SJSA1 (cell line): ENCODE measurements at places on chromosomes 11 and 22.

GRCh38 chr11:110356762-110357671, 60.6 kb upstream of the RDX start:
- DNase-seq, result peak; percentile 81

DNA sequence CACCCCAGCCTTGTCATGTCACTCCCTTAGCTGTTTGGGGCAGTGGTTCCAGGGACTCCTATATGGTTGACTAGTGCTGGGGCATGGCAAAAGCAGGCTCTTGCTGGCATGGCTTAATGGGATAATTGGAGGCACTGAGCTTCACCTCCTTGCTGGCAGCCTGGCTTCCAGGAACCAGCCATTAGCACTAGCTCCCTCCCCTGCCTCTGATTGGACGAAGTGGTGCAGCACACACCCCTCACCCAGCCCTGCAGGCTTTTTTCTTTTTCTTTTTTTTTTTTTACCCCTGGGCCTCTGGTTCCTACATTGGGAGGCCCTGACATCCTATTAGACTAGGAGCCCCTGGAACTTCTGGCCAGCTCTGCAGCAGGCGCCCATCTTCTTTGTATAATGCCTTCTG, 18.6 kb downstream of the PHLDB1 start:
- DNase-seq, result no peak

- peak; percentile 68 for DNase-seq
Observed at GRCh38 chr11:17354601-17354991, 3.0 kb downstream of the NCR3LG1 start.

GRCh38 chr11:128397362-128397761, 190.0 kb downstream of the ETS1 start:
- DNase-seq, result no peak

DNA sequence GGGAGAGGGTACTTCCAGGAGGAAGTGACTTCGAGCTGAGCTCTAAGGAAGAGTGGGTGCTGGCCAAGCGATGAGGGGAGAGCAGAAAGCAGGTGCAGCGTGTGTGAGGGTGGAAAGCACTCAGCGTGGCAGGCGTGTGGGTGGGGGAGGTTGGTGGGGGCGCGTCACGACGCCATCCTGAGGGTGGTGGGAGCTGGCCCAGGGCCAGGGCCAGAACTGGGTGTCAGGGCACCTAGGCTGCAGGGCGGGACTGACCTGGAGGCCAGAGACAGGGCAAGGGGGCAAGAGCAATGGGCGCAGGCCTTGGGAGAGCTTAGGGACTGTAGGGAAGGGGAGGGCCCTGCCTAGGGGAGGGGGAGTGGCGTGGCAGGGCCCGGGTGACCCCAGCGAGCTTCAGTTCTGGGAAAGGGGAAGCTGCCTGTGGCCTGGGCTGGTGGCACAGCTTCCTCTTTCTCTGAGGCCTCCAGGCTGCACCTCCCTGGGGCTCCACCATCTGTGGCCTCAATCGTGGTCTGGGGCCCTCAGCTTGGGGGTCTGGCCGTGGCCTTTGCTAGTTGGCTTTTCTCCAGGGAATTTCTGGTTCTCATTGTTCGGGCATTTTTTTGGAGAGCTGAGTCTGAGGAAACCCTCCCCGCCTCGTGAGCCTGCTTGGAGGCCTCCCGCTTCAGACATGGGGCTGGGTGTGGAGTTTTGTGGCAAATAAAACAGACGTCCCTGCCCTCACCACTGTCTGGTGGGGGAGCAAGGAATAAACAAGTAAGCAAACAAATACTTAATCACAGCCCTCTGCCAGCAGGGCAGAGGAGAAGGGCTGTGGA, 8.9 kb downstream of the RELT start:
- DNase-seq, result peak; percentile 53

GRCh38 chr11:120854988-120855387, 168.9 kb upstream of the TBCEL start:
- DNase-seq, result no peak

DNA sequence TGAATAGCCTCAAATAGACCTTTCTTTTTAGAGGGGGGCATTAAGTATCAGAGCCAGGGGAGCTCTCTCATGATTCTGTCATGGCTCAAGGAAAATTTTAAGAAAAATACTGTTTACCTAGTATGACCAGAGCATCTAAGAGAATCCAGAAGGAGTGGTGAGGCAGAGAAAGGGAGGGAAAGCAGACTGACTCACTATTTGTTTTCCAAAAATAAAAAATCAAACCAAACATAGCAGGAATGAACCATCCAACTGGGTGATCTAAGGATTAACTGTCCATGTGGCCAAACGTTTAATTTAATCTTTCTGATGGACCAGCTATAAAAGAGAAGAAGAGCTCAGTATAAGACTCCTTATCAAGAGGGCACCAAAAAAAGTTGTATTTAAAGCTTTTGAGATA, 70.8 kb downstream of the GAB2 start:
- no peak for DNase-seq
